CD4-positive, alpha-beta T cell treated with Interleukin-2 at 100 ng/mL for 4 hours (primary cell): ENCODE measurements at places on chromosomes 2 and 18.

DNA sequence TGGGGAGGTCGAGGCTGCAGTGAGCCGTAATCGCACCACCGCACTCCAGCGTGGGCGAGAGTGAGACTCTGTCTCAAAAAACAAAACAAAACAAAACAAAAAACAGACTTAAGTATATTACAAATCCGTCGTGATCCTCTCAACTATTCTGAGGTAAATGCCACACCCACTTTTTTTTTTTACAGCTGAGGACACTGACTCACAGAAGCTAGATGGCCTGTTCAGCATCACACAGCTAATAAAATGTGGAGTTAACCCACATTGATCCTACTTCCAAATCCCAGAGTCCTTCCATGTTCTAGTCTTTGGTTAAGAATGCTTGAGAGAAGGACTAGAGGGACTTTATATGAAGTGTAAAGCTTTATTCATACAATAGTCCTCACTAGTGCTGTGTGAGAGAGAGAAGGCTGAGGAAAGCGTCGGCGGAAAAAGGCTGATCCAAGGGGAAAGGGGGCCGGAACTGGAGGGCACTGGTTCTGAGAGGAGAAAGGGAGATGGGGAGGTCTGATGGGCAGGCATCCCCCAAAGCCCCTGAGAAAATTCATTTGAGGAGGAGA, 627 bp downstream of the RNF25 start:
- no peak for DNase-seq

GRCh38 chr2:181036848-181037603, 56.6 kb downstream of the UBE2E3 start:
- DNase-seq = peak; percentile 7

GRCh38 chr2:188324067-188324466, 32.4 kb downstream of the GULP1 start:
- no peak for DNase-seq

DNA sequence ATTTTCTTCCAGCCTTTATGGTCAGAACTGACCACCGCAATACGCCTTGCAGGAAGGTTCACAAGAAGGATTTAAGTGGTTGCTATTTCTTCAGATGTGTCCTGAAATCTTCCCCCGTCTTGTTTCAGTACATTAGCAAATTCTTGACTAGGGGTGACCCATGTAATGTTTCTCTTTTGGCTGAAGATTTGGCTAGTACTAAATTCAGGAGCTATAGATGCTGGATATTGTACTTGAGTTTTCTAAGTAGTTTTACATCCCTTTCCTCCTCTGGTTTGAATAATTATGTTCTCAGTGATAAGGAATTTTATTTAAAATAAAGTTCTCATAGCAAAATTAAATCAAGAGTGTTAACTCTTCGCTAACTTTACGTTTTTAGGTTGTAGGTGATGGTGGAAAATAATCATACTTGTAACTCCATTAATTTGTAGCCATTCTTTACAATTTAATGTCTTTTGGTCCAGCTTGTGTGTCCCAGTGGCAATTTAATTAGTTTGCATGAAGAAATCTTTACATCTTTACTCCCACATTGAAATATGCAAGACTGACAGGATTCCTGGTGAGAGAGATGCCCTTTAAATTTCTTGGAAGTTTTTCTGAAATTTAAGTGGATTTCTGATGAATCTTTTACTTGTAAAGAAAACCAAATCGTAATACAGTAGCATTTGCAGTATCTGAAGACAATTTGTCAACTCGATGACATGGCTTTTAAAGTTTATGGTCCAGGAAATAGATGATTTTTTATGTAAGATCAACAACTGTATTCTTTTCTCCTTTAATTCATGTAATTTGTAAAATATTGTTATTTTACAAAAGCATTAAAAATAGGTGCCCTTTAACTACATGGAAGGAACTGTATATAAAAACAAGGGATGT, 2.8 kb downstream of the PHLPP1 start:
- no peak for DNase-seq

GRCh38 chr2:161976295-161976694, 97.7 kb downstream of the DPP4 start:
- no peak for DNase-seq

- DNase-seq = no peak
These were observed 14.1 kb upstream of the CYS1 start for GRCh38 chr2:10094271-10094814.

- peak; percentile 80 for DNase-seq
These were observed 26.4 kb downstream of the ASXL2 start for GRCh38 chr2:25851740-25852503.

DNA sequence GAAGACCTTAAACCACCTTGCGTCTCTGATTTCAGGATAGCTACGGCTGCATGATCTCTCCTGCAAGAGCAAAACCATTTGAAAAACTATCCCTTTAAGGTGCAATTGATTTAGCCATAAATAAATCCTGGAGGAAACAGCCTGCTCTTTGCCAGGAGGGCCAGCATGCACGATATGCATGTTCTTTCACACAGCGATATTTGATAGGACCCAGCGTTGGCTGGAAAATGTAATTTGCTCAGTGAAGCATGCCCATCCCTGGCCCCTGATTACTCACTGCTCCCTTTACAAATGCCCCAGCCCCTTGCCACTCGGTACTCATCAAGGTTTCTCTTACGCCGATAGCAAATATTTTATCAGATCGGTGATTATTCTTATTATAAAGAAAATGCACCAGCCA, 315.4 kb downstream of the CDH2 start:
- DNase-seq = no peak

- DNase-seq = no peak
These were observed 193.5 kb upstream of the CHST9 start for GRCh38 chr18:27378431-27379095.
